ENCODE measurements at places on chromosomes 7 and 10.

GRCh38 chr7:1542841-1543747 lies 12.6 kb downstream of the MAFK start:
- DNase-seq, result no peak

DNA sequence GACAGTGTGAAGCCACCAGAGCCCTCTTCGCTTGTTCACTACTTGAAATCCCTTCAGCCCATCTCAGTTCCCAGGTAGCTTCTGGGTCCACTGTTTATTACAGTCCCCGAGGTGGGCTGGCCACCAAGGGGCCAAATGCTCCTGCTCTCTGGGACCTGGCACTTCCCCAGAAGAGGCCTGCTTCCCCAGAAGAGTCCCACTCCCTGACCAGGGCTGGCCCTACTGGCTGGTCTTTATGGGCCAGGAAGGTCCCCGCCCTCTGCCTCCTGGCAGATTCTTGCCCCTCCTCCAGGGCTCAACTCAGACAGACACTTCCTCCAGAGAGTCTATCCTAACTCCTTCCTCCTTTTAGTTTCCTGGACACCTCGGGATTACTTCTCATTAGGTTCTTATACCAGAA lies 70.7 kb upstream of the LRRC18 start:
- DNase-seq, result no peak

- DNase-seq, result no peak
Observed at GRCh38 chr10:33739031-33739430, 404.6 kb upstream of the NRP1 start.

DNA sequence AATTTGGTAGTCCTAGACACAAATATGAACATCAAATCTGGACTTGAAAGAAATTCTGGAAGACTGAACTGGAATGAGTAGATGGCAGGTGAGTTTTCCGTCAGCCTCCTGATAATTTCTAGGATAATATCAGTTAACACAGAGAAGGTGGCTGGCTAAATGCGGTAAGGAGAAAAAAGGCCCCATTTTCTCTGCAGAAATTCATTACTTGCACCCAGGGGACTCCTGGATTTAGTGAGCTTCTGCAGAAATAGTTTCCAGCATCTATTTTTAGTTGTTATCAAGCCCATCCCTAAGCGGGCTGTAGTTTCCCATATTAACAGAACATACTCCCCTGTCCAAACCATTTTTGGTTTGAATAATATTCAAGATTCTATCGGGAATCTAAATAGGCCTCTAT lies 181.9 kb upstream of the TCERG1L start:
- no peak for DNase-seq

DNA sequence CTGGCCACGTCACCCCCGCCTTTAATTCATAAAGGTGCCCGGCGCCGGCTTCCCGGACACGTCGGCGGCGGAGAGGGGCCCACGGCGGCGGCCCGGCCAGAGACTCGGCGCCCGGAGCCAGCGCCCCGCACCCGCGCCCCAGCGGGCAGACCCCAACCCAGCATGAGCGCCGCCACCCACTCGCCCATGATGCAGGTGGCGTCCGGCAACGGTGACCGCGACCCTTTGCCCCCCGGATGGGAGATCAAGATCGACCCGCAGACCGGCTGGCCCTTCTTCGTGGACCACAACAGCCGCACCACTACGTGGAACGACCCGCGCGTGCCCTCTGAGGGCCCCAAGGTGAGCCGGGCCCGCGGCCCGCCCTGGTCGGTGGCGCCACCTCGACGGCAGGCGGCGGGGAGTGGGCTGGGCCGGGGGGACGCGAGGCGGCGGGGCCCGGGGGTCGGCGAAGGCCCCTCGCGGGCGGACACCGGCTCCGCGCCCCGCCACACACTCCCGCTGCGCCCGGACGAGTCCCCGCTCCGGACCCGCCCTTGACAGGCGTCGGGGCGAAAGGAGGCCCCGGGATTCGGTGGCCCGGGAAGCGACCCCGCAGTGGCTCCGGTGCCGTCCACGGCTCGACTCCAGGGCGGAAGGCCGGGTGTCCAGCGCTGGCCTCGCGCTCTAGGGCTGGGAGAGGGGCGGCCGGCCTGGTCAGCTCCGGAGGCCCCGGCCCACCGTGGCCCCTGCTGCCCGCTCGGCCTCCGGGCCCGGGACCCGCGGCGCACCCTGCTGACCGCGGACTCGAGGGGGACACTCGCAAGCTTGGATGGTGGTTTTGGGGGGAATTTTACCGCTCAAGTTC lies 557 bp downstream of the BAG3 start:
- DNase-seq, result no peak

DNA sequence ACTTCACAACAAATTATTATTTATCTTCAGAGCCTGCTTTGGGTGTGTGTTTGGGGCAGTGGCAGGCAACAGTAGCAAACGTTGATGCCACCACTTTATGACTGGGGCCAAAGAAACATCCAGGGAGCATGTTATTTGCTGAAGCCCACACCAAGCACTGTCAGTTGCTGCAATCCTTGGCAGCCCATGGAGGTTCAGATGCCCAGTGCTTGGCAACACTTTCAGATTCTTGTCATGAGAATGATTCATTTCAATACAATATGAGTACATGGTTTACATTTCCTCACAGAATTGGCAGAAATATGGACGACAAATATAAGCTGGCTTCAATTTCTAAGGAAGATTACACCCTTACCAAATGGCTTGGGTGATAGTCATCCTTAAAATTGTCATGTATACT lies 46.5 kb upstream of the GLI3 start:
- no peak for DNase-seq

DNA sequence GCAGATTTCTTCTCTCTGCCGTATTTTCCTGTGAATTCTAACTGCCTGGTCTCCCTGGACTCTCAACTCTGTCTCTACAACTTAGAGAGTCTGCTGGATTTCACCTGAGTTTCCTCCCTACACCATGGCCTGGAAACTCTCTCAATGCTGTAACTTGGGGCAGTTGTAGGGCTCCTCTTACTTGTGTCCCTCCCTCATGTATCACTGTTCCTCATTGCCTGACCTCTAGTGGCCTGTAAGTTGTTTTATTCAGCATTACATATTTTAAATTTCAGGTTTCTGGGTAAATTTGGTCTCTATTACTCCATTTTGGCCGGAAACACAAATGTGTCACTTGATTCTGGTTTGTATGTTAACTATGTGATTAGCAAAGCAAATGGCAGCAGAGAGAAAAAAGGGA lies 70.9 kb downstream of the DYNC1I1 start:
- DNase-seq, result no peak

- DNase-seq, result no peak
Observed at GRCh38 chr10:34584164-34584563, 230.9 kb downstream of the PARD3 start.

- no peak for DNase-seq
Observed at GRCh38 chr7:101729241-101729883, 88.1 kb upstream of the CUX1 start.

- DNase-seq, result peak; percentile 38
Observed at GRCh38 chr10:42690449-42691360, 52.3 kb upstream of the ZNF33B start.

- no peak for DNase-seq
Observed at GRCh38 chr7:24464861-24465260, 108.4 kb upstream of the PALS2 start.

GRCh38 chr7:40907286-40907685 lies 772.5 kb downstream of the SUGCT start:
- no peak for DNase-seq

DNA sequence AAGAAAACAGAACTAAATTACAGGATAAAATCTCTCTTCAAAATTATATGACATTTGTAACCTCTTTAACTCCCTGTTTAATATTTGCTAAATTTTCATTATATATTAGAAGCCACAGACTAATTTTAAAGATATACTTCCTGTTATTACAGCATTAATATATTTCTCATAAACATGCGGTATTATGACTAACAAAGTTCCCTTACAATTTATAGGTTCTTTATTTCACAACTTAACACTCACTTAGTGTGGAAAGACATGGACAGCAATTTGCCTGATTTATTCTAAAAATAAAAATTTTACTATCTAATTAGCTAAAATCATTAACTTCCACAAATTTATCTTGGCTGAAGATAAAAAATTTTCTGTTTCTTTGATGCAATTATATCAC lies 29.0 kb downstream of the CTNNA3 start:
- DNase-seq, result no peak

- DNase-seq, result peak; percentile 26
Observed at GRCh38 chr7:114865564-114865963, 56.3 kb upstream of the MDFIC start.

DNA sequence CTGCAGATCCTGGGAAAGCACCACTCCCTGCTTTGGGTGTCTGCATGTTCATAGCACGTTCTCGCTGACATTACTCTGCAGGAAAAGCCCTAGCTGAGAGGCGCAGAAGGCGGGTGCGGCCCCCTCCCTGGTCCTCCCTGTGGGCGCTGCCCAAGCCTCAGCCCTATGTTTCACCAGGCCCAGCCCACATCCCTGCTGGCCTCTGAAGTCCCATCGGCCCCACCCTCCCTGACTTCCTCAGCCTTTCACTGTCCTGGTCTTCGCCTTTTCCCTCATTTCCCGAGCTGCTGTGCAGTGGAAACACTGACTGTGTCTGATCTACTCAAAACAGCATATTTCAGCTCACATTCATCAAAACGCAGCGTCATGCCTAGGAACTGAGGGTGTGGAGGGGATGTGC lies 36.3 kb upstream of the DIP2C start:
- DNase-seq, result no peak

GRCh38 chr10:87845624-87845998 lies 17.7 kb downstream of the KLLN start:
- DNase-seq, result no peak

GRCh38 chr10:25226775-25227682 lies 52.2 kb downstream of the GPR158 start:
- peak; percentile 13 for DNase-seq

DNA sequence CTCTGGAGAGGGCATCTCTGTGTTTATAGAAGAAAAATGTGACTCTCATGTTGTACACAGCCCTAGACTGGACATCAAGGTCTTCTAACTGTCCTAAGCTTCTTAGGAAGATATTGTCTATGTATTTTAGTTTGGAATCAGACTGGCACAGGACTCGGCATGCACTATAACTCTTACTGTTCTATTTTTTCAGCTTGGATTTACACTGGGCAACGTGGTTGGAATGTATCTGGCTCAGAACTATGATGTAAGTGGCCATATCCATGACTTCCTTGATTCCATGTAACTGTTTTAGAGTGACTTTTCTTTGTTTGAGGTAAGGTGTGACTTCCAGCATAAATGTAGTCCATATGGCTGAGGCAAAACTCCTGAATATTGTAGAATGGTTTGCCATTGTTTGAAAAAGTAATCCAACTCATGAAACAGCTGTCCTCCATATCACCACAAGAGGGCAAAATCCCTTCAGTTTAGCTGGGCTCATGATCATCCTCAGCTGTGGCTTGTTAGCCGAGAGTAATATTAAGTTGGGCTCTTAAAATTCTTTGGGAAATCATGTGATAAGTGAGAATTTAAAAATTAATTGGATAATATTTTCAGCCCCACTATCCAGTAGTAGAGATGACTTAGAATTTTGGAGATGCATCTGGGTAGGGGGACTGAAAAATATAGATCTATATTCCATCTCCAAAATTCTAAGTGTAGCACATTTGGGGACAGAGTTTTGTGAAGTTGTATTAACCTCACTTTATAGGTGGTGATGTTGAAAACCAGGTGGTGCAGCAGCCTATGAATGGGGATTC lies 10.4 kb downstream of the STMP1 start:
- DNase-seq, result peak; percentile 43

GRCh38 chr7:109376576-109376975 lies 806.9 kb downstream of the DNAJB9 start:
- DNase-seq, result no peak

DNA sequence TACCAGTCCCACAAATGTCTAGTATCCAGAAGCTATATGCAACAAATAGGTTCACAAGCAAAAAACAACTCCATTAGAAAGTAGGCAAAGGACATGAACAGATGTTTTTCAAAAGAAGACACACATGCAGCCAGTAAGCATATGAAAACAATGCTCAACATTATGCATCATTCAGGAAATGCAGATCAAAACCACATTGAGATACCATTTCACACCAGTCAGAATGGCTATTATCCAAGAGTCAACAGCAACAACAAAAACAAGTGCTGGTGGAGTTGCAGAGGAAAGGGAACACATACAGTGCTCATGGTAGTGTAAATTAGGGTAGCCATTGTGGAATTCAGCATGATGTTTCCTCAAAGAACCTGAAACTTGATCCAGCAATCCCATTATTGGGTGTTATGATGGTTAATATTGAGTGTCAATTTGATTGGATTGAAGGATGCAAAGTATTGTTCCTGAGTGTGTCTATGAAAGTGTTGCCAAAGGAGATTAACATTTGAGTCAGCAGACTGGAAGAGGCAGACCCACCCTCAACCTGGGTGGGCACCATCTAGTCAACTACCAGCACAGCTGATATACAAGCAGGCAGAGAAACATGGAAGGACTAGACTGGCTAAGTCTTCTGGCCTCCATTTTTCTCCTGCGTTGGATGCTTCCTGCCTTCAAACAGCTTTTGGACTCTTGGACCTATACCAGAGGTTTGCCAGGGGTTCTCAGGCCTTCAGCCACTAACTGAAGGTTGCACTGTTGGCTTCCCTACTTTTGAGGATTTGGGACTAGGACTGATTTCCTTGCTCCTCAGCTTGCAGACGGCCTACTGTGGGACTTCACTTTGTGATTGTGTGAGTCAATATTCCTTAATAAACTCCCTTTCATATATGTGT lies 218.4 kb upstream of the SEMA3D start:
- DNase-seq, result no peak

DNA sequence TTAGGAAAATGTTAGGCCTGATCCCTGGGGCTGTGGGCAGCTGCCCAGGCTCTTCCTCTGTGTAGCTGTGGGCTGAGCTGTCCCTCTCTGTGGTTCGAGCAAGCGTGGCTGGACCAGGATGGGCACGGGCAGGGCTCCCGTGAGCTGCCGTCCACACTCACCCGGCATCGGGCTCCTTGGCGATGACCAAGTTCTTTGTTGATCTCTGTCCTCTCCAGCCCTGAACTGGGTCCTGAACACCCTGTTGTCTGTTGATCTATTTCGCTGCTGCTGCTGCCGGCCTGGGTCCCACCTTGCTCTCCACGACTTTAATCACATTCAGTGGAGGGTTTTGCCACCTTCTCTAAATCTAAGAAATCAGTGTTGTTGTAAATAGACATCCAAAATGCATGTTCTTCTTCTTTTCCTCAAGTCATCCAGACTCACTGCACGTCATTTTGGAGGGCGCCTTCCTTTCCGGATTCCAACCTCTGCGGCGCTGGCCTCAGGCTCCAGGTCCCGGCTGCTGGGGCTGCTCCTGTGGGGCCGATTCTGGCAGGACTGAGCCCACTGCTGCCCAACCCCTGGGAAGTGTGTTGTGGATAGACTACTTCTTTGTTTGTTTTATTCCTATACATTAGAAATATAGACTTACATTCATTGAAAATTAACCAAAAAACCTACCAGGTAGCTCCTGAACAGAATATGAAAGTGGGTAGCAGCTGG lies 100.6 kb downstream of the DYNC2I1 start:
- no peak for DNase-seq

GRCh38 chr10:4208499-4208898 lies 423.5 kb upstream of the KLF6 start:
- no peak for DNase-seq

DNA sequence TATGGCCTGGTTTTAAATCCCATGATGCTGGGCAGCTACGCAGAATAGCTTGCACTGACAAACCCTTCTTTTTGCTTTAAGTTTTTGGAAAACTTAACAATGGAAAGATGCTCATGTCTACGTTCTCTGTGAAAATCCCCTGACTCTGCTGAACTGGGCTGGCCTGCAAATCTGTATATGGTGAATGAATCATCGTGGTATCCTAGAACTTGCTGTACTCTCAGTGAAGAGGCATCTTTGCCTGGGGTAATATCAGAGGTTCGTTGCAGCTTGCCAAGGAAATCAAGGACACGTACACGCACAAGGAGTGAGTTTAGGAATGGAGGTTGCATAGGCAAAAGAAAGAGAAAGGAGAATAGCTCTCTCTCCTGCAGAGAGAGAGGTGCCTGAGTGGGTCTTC lies 382.0 kb upstream of the ADARB2 start:
- DNase-seq, result no peak

Data from COR-L47 (cell line).